Naive thymus-derived CD4-positive, alpha-beta T cell (primary cell): ENCODE measurements at places on chromosomes 2 and 18. TPM values are rescaled to one million over a fixed set of nuclear protein-coding genes. Genes with fewer than 3 reads are reported as not detected.

The SMYD1 gene
- not detected for total RNA-seq

The EFHD1 gene
- 2.9 TPM for total RNA-seq

The MOGAT1 gene
- total RNA-seq = not detected

The MARCO gene
- total RNA-seq = not detected

The GKN1 gene
- not detected for total RNA-seq

The ERCC3 gene
- total RNA-seq = 71.5 TPM

The SLC9A2 gene
- not detected for total RNA-seq

The MC2R gene
- total RNA-seq = not detected

The ALPG gene
- not detected for total RNA-seq

The MAPK4 gene
- not detected for total RNA-seq

The ZAP70 gene
- total RNA-seq = 432 TPM

The UGT1A6 gene
- total RNA-seq = not detected
